ENCODE measurements at places on chromosomes 2 and 18. TPM values are rescaled to one million over a fixed set of nuclear protein-coding genes. Genes with fewer than 3 reads are reported as not detected.

Gene FBLN7
- total RNA-seq = 8.8 TPM

Gene ANKRD62
- not detected for total RNA-seq

Gene RNU2-63P
- total RNA-seq = 40.1 TPM

Gene CHRND
- not detected for total RNA-seq

Gene RNF144A
- total RNA-seq = 29.7 TPM

GRCh38 chr2:71944183-71944550 lies 203.5 kb downstream of the CYP26B1 start:
- no peak overlapping the region for H3K4me3 ChIP-seq
- H3K36me3 ChIP-seq = no peaks in the 10 kb centered on the region
- H3K27me3 ChIP-seq = peaks cover 4% of the 10 kb centered on the region
- H3K4me1 ChIP-seq = no peaks in the 10 kb centered on the region

DNA sequence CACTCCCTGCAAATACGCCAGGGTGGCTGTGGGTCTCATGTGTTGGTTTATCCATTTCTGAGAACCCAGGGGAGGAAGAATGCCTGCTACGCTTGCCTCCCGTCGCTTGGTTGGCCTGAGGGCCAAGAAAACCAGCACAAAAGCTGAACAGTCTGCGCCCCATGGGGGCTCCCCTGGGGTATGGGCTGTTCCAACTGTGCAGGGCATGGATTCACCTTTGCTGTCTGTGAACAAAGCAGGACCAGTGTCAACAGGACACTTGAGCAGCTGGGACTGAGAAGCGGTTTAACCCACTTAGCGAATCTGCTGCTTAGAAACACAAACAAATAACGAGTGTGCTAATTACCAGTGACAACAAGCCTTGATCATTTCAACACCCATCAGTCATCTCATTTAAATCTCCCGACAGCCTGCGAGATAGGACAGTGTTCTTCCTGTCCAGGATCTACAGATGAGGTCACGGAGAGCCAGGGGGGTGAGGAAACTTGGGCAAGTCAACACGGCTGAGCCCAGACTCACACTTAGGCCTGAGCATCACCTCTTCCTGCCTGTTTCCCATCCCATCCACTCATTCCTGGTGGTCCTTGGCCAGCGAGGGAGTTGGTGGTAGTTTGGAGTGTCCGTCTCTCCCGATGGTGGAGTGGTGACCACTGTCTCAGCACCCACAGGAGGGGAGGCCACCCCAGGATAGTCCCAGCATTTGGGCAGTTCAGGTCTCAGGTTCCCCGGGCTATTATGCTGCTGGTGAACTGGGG lies 111.6 kb upstream of the HAAO start:
- H3K27ac ChIP-seq = no peak overlapping the region
- H3K27me3 ChIP-seq = peaks cover 13% of the 10 kb centered on the region
- no peak for DNase-seq
- H3K36me3 ChIP-seq = no peaks in the 10 kb centered on the region
- no peak overlapping the region for H3K4me3 ChIP-seq

- H3K36me3 ChIP-seq = no peaks in the 10 kb centered on the region
- H3K4me1 ChIP-seq = no peaks in the 10 kb centered on the region
- no peaks in the 10 kb centered on the region for H3K27me3 ChIP-seq
Observed at GRCh38 chr2:26471766-26472706, 5.9 kb downstream of the OTOF start.

GRCh38 chr18:48862132-48862531 lies 88.6 kb downstream of the SMAD7 start:
- no peaks in the 10 kb centered on the region for H3K4me1 ChIP-seq
- no peak overlapping the region for H3K27ac ChIP-seq
- peaks cover 5% of the 10 kb centered on the region for H3K36me3 ChIP-seq

GRCh38 chr2:75540994-75541393 lies 19.7 kb downstream of the EVA1A start:
- DNase-seq = no peak
- H3K27me3 ChIP-seq = peaks cover 22% of the 10 kb centered on the region
- no peaks in the 10 kb centered on the region for H3K4me1 ChIP-seq
- no peak overlapping the region for H3K27ac ChIP-seq
